ENCODE measurements at places on chromosomes 2 and 18.

- DNase-seq = no peak
Measured at GRCh38 chr2:100891906-100892642, 72.1 kb downstream of the NPAS2 start.

- no peak for DNase-seq
Measured at GRCh38 chr2:95314964-95315611, 17.9 kb downstream of the KCNIP3 start.

GRCh38 chr18:5518899-5519371 lies 24.9 kb downstream of the EPB41L3 start:
- no peak for DNase-seq

GRCh38 chr2:110639972-110640371 lies 37.9 kb downstream of the BUB1 start:
- DNase-seq = no peak

DNA sequence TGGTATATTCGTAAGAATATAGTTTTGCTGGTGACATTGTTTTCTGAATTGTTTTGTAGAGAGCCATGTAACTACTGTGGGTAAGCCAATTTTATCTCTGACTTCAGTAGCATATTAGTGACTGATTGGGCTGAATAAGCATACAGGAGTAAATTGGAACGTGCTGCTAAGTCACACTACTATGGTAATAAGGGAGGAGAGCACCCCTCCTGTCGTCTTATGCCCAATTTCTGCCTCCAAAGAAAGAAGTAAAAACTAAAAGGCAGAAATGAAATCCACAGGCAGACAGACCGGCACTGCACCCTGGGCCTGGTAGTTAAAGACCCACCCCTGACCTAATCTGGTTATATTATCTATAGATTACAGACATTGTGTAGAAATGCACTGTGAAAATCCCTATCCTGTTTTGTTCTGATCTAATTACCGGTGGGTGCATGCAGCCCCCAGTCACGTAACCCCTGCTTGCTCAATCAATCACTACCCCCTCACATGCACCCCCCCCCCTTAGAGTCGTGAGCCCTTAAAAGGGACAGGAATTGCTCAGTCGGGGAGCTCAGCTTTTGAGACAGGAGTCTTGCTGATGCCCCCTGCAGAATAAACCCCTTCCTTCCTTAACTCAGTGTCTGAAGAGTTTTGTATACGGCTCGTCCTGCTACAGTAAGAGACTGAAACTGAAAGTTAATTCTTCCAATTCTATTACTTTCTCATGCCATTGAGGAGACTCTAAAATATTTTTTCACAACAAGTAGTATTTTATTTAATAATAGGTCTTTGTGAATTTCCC lies 167.0 kb downstream of the ZNF804A start:
- no peak for DNase-seq

- DNase-seq = no peak
Measured at GRCh38 chr2:127400897-127401756, 13.4 kb upstream of the MAP3K2 start.

GRCh38 chr2:222859786-222860612 lies 837 bp upstream of the ACSL3 start:
- DNase-seq = no peak

All from stimulated activated CD8-positive, alpha-beta memory T cell treated with anti-CD3 and anti-CD28 coated beads, Interleukin-4, amount 100 ng/mL, for 1 hour (primary cell).